Pancreas (tissue), 10 donors: ENCODE measurements at places on chromosomes 11 and 22. TPM values are rescaled to one million over a fixed set of nuclear protein-coding genes. Genes with fewer than 3 reads are reported as not detected.

DNA sequence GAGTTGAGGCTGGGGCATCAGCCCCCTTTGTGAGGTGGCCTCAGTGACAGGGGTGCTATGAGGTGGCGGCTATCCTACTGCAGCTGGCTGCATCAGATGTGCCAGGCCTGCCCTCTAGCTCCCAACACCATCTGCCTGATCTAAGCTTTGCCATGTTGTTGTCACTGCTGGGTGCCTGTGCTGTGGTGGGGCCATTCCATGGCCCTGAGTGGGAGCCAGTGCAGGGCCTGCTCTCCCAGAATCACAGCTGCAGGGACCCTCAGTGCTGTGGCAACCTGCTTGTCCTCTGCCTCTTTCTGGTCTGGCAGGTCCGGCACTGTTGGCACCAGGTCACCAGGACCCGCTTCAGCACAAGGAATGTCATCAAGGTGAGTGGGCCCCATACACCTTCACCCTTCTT is 1.8 kb upstream of the SNU13 start:
- H3K27ac ChIP-seq, result no peak overlapping the region
- no peak for DNase-seq
- H3K27me3 ChIP-seq, result no peaks in the 10 kb centered on the region
- H3K36me3 ChIP-seq, result no peaks in the 10 kb centered on the region
- H3K4me1 ChIP-seq, result peaks cover 6% of the 10 kb centered on the region

DNA sequence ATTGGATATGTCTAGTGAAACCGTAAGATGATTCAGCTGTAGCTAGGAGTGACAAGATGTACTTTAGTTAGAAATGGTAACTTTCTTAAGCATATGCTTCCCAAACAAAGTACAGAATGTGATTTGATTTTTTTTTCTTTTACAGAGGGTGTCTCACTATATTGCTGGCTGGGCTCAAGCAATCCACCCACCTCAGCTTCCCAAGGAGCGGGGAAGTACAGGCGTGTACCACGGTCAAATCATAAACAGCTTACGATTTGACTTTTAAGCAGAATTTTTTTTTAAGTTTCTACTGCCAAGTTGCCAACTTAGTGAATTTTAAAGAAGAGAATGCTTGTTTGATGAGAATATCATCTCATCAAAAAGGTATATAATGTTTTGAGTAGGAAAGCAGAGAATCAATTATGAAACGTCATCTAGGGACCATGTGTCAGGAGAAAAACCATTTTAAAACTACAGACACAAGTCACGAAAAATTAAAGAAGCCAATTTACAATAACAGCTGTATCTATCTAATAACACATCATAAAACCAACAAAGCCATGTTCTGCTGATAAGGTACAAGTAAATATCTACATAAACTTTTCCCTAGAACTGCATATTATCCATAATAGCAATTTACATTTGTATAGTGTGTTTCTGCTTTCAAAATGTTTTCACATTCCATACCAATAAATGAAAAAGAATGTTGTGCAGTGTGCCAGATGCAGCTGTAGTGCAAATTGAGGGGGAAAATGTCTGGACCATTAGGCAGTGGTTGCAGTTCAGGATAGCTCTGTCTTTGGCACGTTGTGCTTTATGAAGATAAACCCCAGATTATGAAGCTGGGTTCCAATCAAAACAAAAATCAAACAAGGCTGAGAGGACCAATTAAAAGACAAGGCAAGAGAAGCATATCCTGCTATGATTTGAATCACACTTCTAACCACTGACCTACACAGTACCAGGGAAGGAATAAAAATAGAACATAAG is 33.7 kb upstream of the USP47 start:
- no peak overlapping the region for H3K27ac ChIP-seq
- H3K27me3 ChIP-seq, result no peaks in the 10 kb centered on the region
- H3K36me3 ChIP-seq, result no peaks in the 10 kb centered on the region
- no peaks in the 10 kb centered on the region for H3K4me1 ChIP-seq
- no peak for DNase-seq
- H3K4me3 ChIP-seq, result no peak overlapping the region

DNA sequence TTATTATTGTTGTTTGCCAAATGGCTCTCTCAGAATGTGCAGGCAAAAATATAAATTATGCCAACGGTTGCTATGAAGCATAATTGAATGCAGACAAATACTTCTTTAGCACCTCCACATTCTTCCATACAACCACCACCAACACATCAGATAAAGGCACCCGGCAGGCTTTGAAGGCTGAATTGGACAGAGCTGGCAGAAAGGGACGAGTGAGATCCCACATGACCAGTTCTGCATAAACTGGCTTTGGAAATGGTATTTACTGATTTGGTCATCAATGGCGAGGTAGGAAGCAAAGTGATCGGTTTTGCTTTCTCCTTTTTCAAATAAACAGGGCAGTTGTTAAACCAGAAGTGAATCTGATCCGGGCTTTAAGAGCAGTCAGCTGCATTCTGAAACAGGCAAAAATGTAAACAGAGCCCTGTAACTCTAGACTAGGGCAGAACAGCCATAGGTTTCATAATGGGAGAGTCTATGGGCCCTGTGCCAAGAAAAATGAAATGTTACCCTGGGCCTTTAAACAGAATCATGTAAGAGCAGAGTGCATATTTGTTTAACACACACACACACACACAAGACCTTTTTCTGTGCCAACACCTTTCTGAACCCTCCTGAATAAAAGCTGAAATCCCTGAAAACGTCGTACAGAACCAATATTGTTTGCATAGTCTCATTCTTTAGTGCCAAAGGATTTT is 97.7 kb downstream of the MPPED2 start:
- H3K36me3 ChIP-seq, result no peaks in the 10 kb centered on the region
- H3K27me3 ChIP-seq, result no peaks in the 10 kb centered on the region
- H3K4me1 ChIP-seq, result peaks cover 16% of the 10 kb centered on the region
- peak overlapping the region; percentile 42 for H3K27ac ChIP-seq
- peak overlapping the region; percentile 8 for H3K4me3 ChIP-seq
- DNase-seq, result no peak

DNA sequence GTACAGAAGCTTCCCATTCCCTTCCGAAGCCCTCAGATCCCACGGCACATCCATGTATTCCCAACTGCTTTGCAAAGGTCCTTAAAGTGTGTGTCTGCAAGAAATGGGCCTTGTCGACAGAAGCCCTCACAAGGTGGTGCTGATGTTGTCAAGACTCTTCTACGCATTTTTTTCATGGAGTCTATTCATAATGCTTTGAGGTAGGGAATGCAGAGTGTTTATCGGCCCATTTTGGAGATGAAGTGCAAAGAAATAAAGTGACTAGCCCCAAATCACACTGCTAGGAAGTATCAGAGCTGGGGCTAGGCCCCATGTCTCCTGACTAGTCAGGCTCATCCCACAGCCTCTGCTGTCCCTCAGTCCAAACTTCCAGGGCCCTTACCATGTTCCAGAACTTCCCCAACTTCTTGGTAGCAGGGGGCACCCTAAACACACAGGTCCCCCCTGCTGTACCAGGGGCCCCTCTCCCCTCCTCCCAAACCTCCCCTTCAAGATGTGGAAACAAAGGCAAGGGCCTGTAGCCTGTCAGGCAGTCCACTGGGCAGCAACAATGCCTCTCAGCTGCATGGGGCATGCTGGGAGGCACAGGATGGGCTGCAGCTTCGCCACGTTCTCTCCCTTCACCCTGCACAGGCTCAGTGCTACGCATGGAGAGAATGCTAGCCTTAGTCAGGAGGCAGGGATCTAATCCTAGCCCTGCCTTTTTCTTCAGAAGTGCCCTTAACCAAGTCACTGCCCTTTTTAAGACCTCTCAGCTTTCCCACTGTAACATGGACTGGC is 7.8 kb downstream of the IL18BP start:
- H3K36me3 ChIP-seq, result peaks cover 4% of the 10 kb centered on the region
- no peak overlapping the region for H3K27ac ChIP-seq
- H3K4me1 ChIP-seq, result no peaks in the 10 kb centered on the region

Gene IL10RA
- 0.60 TPM for total RNA-seq

Gene MICAL2
- total RNA-seq, result 27.1 TPM

DNA sequence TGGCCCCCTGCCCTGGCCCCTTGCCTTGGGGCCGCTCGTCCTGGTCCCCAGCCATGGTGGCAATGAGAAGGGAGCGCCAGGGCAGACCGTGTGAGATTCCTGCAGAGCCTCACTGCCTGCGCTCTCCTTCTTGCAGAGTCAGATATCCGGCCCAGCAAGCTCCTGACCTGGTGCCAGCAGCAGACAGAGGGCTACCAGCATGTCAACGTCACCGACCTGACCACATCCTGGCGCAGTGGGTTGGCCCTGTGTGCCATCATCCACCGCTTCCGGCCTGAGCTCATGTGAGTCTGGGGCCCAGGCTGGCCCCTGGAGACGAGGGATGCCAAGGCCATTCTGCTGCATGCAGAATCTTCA is 114.1 kb downstream of the MICAL2 start:
- H3K27me3 ChIP-seq, result no peaks in the 10 kb centered on the region
- peak; percentile 69 for DNase-seq
- H3K4me1 ChIP-seq, result peaks cover 16% of the 10 kb centered on the region
- H3K36me3 ChIP-seq, result no peaks in the 10 kb centered on the region

Gene HYLS1
- 1.7 TPM for total RNA-seq

Gene SPI1
- 24.2 TPM for total RNA-seq

DNA sequence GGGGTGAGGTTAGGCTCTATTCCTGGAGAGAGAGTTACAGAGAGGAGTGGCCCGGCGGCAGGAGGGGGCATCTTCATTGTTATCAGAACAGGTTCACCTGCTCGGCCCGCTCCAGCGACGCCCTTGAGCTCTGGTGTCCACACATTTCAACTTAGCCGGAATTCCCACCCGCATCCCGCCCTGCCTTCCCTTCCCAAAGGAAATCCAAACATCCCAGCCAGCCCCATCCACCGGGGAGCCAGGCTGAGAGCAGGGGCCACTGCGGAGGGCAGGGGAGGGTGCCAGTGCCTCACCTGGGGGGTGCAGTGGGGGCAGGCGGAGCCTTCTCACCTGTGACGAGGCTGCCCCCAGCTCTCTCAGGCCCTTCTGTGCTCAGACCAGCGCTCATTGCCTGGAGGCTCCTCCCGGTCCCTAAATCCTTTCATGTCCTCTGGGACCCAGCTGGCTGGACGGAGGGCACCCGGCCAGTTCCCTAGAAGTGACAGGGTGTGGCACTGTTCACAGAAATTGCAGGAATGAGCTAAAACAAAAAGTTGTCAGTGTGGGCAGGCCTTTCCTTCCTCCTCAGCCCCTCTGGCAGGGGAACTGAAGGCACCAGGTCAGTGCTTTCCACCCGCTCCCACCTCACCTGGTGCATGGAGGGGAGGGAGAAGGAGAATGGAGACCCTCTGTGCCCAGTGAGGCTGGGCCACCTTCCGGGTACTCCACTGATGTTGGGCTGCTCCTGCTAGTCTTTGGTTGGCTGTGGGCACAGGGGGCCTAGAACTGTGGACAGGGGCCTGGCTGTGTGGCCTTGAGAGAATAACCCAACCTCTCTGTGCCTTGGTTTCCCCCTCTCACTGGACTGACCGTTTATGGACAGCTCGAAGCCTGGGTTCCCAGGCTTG is 2.2 kb upstream of the MRGPRG start:
- H3K27me3 ChIP-seq, result no peaks in the 10 kb centered on the region
- no peaks in the 10 kb centered on the region for H3K36me3 ChIP-seq
- no peaks in the 10 kb centered on the region for H3K4me1 ChIP-seq
- no peak overlapping the region for H3K4me3 ChIP-seq
- no peak overlapping the region for H3K27ac ChIP-seq
- DNase-seq, result no peak

DNA sequence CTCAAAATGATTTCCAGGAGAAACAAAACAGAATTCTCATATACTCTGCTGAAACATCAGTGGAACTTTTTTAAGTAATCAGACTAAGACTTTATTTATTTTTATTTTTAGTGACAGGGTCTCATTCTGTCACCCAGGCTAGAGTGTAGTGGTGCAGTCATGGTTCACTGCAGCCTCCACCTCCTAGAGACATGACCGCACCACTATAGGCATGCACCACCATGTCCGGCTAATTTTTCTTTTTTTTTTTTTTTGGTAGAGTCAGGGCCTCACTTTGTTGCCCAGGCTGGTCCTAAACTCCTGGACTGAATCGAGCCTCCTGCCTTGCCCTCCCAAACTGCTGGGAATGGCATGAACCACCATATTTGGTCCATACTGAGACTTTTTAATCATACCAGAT is 42.9 kb downstream of the PRDM10 start:
- no peaks in the 10 kb centered on the region for H3K4me1 ChIP-seq
- H3K27ac ChIP-seq, result no peak overlapping the region
- H3K4me3 ChIP-seq, result no peak overlapping the region
- peaks cover 9% of the 10 kb centered on the region for H3K36me3 ChIP-seq

Gene CLMP
- total RNA-seq, result 5.5 TPM

GRCh38 chr22:42399315-42400271 is 32.6 kb downstream of the NFAM1 start:
- H3K4me1 ChIP-seq, result no peaks in the 10 kb centered on the region
- H3K27me3 ChIP-seq, result no peaks in the 10 kb centered on the region
- DNase-seq, result no peak
- no peak overlapping the region for H3K4me3 ChIP-seq
- H3K27ac ChIP-seq, result no peak overlapping the region

DNA sequence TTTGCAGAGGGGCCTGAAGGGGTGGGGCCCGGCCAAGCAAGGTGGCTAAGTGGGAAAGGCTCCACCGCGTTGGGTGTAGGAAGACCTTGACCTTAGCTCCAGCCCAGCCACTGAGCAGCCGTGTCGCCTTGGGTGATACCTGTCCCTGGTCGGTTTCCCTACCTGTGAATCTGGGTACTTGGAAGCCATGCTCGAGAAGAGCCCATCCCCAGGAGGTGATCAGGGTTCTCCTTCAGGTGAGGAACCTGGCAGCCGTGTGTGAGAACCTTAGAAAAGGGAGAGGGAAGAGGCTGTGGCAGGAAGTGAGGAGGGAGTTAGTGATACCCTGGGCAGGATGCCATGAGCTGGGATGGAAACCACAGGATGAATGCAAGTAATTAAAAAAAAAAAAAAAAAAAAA is 21.6 kb downstream of the PPARA start:
- DNase-seq, result peak; percentile 37
- no peaks in the 10 kb centered on the region for H3K36me3 ChIP-seq
- no peak overlapping the region for H3K4me3 ChIP-seq
- H3K27ac ChIP-seq, result no peak overlapping the region
- no peaks in the 10 kb centered on the region for H3K27me3 ChIP-seq

GRCh38 chr22:47032956-47033647 is 270.7 kb downstream of the TBC1D22A start:
- no peak overlapping the region for H3K4me3 ChIP-seq
- peaks cover 17% of the 10 kb centered on the region for H3K4me1 ChIP-seq
- no peaks in the 10 kb centered on the region for H3K27me3 ChIP-seq
- H3K36me3 ChIP-seq, result no peaks in the 10 kb centered on the region

Gene TLCD5
- 5.7 TPM for total RNA-seq

DNA sequence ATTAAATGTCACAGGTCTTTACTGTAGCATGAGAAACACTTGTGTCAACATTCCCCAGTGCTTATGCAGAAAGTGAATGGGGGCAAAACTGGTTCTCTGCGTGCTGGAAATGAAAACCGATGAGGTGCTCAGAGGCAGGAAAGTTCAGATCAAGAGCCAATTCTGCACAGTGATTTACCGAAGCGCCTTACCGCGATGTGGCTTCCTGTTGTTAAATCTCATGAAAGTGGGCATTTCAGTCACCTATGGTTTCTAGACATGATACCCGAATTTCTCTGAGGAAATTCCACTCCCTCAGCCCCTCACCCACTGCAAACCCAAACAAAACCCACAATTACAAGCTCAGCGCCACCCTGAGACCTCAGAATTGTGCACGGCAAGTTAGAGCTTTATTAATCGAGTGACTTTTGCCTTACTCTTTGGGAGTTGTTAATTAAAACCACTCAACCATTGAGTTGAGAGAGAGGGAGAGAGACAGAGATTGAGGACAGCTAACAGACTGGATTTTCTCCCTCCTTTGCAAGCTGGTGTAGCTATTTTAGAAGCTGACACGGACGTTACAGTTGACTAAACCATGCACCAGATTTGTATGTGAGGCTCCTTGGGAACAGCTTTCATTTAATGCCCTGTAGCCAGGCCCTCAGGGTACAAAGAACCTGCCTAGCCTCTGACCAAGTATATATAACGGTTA is 196.4 kb downstream of the DBX1 start:
- DNase-seq, result no peak
- no peak overlapping the region for H3K27ac ChIP-seq
- H3K4me3 ChIP-seq, result no peak overlapping the region
- H3K4me1 ChIP-seq, result no peaks in the 10 kb centered on the region
- no peaks in the 10 kb centered on the region for H3K36me3 ChIP-seq
- H3K27me3 ChIP-seq, result no peaks in the 10 kb centered on the region
